ENCODE measurements at places on chromosomes 7 and 10.

DNA sequence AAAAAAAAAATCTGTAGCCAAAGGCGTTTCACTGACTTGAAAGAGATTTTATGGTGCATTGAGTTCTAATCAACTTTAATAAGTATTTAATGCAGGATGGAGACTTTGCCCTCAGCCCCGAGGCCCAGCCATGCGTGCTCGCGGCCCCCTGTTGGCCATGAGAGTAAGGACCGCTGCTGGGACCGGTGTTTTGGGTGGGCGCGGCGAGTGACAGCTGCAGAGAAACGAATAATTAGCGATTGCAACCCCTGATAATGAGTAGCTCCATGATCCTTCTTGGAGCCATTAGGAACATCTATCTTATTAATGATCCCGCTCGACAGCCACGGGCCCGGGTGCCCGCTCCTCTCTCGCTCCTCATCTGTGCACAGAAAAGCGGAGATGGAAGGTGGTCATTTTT, 347.4 kb downstream of the RPS24 start:
- no peak for DNase-seq
- no peak overlapping the region for H3K27ac ChIP-seq
- H3K4me3 ChIP-seq: no peak overlapping the region
- peaks cover 2% of the 10 kb centered on the region for H3K27me3 ChIP-seq

DNA sequence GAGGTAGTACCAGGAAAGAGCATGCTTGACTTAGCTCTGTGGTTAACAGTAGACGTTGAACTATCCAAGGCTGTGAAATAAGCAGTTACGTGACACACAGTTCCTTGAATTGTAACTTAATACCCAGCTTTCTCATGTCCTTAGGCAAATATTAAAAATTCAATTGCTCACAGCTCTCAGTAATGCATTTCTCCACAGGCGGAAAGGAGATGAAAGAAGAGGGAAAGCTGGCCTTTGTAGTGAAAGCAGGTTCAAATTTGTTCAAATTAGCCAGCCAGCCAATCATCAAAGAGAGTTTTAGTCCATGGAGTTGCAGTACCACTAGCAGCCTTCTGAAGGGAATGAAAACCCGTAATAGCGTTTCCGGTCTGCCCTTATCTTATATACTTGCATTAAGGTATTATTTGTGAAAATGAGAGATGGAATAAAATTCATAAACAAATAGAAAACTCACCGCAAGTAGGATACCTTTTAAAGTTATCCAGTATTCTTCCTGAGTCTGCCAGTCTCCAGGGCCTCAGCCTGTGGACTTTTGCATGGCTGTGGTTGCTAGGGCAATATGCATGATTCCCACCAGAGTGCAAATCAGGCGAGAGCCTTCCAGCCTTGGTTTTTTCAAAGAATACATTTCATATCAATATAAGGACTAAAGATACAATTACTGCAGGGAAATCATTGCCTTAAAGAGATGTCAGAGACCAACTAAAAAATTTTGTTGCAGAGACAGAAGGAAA, 795.5 kb downstream of the TNS3 start:
- H3K4me3 ChIP-seq: no peak overlapping the region
- H3K36me3 ChIP-seq: no peaks in the 10 kb centered on the region
- no peak overlapping the region for H3K27ac ChIP-seq
- no peaks in the 10 kb centered on the region for H3K27me3 ChIP-seq
- no peak for DNase-seq

GRCh38 chr10:107616031-107616430, 451.5 kb upstream of the SORCS1 start:
- H3K4me3 ChIP-seq: no peak overlapping the region
- H3K4me1 ChIP-seq: no peaks in the 10 kb centered on the region
- no peak overlapping the region for H3K27ac ChIP-seq
- no peak for DNase-seq
- H3K27me3 ChIP-seq: no peaks in the 10 kb centered on the region

DNA sequence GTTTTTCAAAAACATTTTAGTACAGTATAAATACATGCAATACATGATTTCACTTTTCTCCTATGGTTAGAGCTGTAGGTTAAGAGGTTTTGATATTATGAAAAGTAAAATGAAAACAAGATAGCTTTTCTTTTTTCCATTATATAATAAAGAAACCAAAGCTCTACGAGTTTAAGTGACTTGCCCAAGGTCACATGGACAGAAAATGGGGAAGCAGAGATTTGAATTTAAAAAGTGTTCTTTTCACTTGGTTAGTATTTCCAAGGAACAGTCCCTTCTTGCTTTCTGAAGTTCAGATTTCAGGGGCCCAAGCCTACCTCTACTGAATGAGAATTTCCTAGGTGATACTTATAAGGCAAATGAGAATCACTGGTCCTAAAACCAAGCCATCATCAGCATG, 13.2 kb upstream of the MAP3K8 start:
- H3K4me1 ChIP-seq: peaks cover 44% of the 10 kb centered on the region
- peaks cover 6% of the 10 kb centered on the region for H3K27me3 ChIP-seq
- no peak overlapping the region for H3K27ac ChIP-seq
- H3K36me3 ChIP-seq: no peaks in the 10 kb centered on the region

DNA sequence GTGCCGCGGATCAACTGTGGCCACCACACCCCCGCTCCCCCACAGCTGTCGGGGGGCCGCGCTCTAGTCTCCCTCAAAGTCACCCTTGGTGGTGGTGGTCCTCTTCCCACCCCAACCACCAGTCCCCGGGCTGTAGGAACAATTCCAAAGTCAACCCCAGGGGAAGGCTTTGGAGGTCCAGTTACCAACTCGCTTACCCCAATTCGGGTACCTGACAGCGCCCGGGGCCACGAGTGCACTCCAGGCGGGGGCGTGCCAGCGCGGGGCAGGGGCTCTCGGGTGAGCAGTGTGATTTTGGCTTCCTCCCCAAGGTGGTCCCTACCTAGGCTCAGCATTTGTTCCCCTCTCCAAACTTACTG, 584 bp upstream of the ZMIZ1 start:
- no peak overlapping the region for H3K27ac ChIP-seq
- H3K4me1 ChIP-seq: peaks cover 39% of the 10 kb centered on the region
- H3K4me3 ChIP-seq: peak overlapping the region; percentile 84

DNA sequence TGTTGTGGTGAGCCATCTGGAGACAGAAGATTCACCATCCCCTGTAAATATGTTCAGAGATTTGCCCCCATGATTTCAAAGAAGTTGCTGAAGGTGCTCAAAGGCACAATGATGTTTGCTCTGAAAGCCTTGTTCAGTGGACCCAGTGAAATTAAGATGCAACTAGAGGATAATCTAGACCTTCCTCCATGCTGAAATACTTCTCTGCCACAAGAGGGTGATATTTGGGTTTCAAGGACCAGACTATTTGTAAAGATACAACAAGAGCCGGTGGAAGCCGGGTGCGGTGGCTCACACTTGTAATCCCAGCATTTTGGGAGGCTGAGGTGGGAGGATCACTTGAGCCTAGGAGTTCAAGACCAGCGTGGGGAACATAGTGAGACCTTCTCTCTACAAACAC, 13.5 kb upstream of the MSRB2 start:
- H3K36me3 ChIP-seq: no peaks in the 10 kb centered on the region
- H3K4me3 ChIP-seq: no peak overlapping the region
- DNase-seq: no peak
- peaks cover 48% of the 10 kb centered on the region for H3K27me3 ChIP-seq
- H3K27ac ChIP-seq: no peak overlapping the region
- H3K4me1 ChIP-seq: no peaks in the 10 kb centered on the region

DNA sequence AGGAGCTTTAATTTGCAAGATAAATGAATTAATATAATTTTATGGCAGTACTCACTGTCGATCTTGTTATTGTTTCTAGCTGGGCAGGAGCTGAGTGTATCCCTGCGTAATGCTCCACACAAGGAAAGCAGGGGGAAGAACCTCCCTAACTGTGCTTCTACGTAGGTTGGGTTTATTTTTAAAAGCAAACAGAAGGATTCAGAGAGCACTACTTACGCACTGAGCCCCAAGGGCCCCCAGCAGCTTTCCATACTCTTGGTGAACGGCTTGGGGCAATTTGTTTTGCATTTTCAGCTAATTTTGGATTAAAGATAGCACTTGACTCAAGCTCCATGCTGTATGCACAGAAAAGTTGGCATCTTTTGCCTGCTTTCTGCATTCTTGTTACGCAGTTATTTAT, 9.6 kb downstream of the DUSP5 start:
- peaks cover 86% of the 10 kb centered on the region for H3K36me3 ChIP-seq
- H3K27ac ChIP-seq: no peak overlapping the region
- peaks cover 66% of the 10 kb centered on the region for H3K4me1 ChIP-seq
- DNase-seq: no peak
- H3K4me3 ChIP-seq: no peak overlapping the region

DNA sequence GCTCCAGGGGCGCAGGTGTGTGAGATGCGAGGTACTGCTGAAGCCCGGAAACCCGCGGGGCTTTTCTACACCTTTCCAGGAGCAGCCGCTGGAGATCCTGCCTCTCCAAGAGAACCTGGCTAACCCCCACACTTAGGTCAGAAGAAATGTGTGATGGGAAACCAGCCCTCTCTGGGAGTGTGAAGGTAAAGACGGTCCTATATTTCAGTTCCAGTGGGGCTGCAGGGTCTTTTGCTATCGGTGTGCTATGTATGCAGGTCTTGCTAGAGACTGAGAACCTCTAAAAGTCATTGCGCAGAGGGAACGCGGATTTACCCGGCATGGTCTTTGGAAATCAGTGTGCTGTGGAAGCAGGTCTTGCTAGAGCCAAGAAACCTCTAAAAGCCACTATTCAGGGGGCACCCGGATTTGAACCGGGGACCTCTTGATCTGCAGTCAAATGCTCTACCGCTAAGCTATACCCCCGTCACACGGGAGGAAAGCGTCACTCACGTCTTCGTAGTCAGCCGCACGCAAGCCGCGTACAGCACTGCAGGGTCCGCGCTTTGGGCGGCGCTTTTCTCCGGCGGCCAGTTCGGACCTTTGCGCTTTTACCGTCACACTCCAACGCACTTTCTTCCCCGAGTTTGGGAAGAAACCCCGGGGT, 46.0 kb downstream of the ZNF777 start:
- peaks cover 5% of the 10 kb centered on the region for H3K4me1 ChIP-seq
- H3K27ac ChIP-seq: peak overlapping the region; percentile 83
- no peaks in the 10 kb centered on the region for H3K36me3 ChIP-seq
- peaks cover 28% of the 10 kb centered on the region for H3K27me3 ChIP-seq

DNA sequence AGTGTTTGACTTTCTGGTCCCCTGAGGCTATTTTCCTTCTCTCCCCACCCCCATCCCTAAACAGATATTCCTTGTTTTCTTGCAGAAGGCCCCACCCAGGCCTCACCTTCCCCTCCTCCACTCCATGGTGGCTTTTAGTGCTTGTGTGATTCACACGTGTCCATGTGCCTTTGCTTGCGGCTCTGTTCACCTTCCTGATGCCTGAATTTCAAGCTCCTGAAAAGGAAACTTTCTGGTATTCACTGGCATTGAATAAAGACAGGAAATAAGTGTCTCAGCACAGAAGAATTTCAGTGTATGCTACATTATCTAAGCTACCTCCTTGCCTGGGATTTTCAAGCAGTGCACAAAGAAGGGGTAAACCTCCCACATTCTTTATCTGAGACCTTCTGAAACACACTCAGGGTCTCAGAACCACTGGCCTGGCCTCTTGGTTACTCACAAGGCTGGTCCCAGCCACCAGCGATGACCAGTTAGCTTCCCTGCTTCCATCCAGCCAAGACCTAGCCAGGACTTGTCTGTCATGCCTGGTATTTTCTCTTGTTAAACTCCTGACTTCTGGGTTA, 17.2 kb upstream of the UBE2H start:
- H3K4me3 ChIP-seq: no peak overlapping the region
- H3K4me1 ChIP-seq: no peaks in the 10 kb centered on the region
- H3K27me3 ChIP-seq: no peaks in the 10 kb centered on the region
- DNase-seq: no peak

GRCh38 chr7:140533394-140533872, 54.1 kb upstream of the MKRN1 start:
- no peaks in the 10 kb centered on the region for H3K36me3 ChIP-seq
- no peak overlapping the region for H3K4me3 ChIP-seq
- H3K27me3 ChIP-seq: peaks cover 11% of the 10 kb centered on the region
- no peaks in the 10 kb centered on the region for H3K4me1 ChIP-seq
- DNase-seq: no peak

DNA sequence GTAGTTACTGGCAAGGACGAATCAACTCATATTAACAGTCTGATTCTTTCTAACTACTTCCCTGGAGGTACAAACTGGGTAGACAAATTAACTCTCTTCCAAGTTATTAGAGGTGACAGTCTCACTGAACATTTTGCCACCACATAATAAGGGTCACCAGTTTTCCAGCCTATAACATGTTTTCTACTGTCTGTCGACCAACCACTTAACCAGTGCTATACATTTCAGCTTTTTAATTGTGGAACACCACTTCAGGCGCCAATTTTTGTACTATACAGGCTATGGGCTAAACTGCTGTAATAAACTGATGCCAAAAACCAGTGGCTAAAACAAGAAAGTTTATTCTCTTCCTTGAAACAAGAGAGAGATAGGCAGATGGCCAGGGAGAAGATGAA, 13.3 kb downstream of the ZNF438 start:
- H3K4me3 ChIP-seq: no peak overlapping the region
- H3K36me3 ChIP-seq: peaks cover 9% of the 10 kb centered on the region
- H3K27me3 ChIP-seq: no peaks in the 10 kb centered on the region
- peaks cover 6% of the 10 kb centered on the region for H3K4me1 ChIP-seq

GRCh38 chr7:9029681-9030530, 596.5 kb downstream of the NXPH1 start:
- no peaks in the 10 kb centered on the region for H3K4me1 ChIP-seq
- H3K27ac ChIP-seq: no peak overlapping the region
- DNase-seq: no peak
- H3K27me3 ChIP-seq: no peaks in the 10 kb centered on the region
